ENCODE measurements at places on chromosomes 5 and 9. TPM values are rescaled to one million over a fixed set of nuclear protein-coding genes. Genes with fewer than 3 reads are reported as not detected.

GRCh38 chr9:86921151-86921923, 26.0 kb downstream of the GAS1 start:
- DNase-seq = no peak

GRCh38 chr9:120464176-120464886, 115.6 kb downstream of the CDK5RAP2 start:
- DNase-seq = no peak

DNA sequence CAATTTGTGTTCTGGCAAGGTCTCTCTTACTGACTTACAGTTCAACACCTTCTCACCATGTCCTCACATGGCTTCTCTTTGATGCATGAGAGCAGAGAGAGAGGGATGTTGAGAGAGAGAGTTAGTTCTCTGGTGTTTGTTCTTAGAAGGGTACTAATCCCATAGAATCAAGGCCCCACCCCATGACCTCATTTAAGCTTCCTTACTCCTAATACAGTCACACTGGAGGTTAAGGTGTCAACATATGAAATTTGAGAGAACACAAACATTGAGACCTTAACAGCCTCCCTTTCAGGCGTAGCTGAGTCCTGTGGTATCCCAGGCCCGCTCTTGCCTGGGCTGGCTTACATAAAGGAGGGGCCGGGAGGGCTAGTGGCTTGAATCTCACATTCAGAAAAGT, 10.6 kb upstream of the SEMA6A start:
- no peak for DNase-seq

DNA sequence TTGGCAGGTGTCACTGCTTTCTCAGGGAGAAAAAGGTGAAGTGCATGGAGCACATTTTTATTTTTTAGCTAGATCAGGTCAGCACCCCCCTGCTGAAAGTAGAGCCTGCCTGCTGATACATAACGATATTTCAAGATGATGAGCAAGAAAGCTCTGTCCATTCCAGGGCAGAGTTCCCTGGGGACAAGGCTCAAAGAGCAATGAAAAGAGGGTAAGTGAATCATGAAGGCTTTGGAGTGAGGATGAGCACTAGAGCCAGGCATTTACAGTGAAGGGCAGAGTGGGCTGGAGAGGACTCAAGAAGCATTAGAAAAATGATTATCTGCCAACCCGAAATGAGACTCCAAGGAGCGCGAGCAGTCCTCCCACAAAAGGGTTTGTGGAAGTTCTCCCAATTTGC, 345.7 kb downstream of the TLE4 start:
- no peak for DNase-seq

DNA sequence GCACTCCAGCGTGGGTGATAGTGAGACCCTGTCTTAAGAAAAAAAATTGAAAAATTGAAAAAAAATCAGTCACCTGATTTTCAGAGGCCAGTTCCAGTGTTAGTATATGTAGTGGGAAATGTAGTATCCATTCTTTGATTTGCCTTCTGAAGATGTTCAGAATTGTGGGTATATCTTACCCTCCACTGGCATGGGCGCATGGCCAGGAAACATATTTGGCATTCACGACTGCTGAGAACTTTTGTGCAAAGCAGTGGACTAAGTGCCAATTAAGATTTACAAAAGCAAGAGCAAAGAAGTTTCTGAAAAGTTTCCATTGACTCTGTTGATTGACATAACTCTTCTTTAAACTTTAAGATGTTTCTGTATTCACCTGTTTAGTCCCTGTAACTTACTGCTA, 2.4 kb downstream of the CAVIN4 start:
- DNase-seq = no peak

GRCh38 chr9:118395415-118395814, 691.2 kb downstream of the TLR4 start:
- DNase-seq = no peak

DNA sequence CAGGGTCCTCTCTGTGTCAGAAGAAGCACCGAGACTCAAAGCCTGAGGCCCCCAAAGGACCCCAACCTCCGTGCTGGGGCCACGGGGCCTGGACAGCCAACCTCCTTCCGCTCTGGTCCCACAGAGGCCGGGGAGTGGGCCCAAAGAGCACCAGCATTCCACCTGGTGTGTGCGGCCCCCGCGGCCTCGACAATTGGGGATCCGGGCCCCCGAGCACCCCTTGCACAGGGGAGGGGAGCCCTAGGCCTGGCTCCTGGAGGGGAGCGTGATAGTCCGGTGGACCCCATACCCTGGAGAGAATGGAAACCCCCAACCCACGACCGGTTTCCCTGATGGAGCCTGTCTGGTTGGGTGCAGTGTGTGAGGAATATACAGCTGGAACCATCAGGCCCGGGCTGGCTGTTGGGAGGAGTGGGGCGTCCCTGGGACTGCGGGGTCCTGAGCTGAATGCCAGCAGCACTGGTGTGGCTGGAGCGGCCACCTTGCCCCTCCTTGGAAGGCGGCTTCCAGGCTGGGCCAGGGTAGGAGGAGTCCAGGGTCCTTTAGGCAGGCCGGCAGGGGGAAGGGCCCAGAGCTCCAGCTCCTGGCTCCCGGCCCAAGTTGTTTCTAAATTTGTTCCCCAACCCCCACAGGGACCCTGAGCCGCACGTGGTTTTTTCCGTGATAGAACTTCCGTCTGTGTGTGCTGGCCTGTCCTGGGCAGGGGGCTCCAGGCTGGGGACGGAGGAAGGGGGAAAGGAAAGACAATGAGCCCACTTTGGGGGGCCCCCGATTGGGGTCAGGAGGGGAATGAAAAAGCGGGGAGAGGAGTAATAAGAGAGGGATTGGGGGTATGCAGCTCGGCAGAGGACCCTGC, 825 bp upstream of the TOR4A start:
- no peak for DNase-seq

- DNase-seq = no peak
Observed at GRCh38 chr5:143019614-143020515, 249.7 kb downstream of the ARHGAP26 start.

DNA sequence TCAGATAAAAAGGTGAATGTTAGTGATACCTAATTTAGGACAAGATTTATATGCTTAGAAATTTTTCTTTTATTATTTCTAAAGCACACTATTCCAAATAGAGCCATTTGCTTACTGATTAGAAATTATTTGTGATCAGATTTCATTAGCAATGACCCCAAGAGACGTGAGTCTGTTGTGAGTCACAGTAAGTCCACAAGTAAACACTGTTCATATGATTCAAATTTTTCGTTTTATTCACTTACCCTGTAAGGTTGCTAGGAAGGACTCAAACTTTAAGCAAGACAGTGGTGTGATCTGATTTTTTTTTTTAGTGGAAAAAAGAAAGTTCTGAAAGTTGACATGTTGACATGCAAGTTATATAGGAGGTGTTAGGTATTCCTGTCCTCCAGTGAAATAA, 1.2 kb downstream of the CARD6 start:
- DNase-seq = no peak

- DNase-seq = no peak
Observed at GRCh38 chr9:37420271-37421215, 2.0 kb upstream of the GRHPR start.

- DNase-seq = no peak
Observed at GRCh38 chr5:86862093-86862492, 244.4 kb downstream of the COX7C start.

SGCD gene
- total RNA-seq = not detected

PHF19 gene
- 246 TPM for total RNA-seq

F2RL1 gene
- total RNA-seq = 0.47 TPM

ADAMTSL2 gene
- not detected for total RNA-seq

TTF1 gene
- total RNA-seq = 30.0 TPM

PDZD2 gene
- not detected for total RNA-seq

TAF11L5 gene
- total RNA-seq = not detected

NME5 gene
- total RNA-seq = not detected

SCGB3A2 gene
- not detected for total RNA-seq

SMIM15 gene
- 50.0 TPM for total RNA-seq

FOXD4L3 gene
- not detected for total RNA-seq

B4GALT1 gene
- 33.8 TPM for total RNA-seq

ADGRV1 gene
- total RNA-seq = 0.18 TPM

PHF24 gene
- total RNA-seq = not detected

CER1 gene
- total RNA-seq = not detected

All from activated CD8-positive, alpha-beta memory T cell treated with anti-CD3 and anti-CD28 coated beads, Interleukin-2, amount 10 ng/mL, durations not matched to agents 7 days and 5 days (primary cell).